Thoracic aorta (tissue), 2 donors: ENCODE measurements at places on chromosomes 6 and 20.

GRCh38 chr6:27441001-27441400 lies 31.9 kb downstream of the ZNF184 start:
- H3K27me3 ChIP-seq = no peaks in the 10 kb centered on the region
- no peaks in the 10 kb centered on the region for H3K4me1 ChIP-seq
- H3K27ac ChIP-seq = no peak overlapping the region
- no peak overlapping the region for H3K4me3 ChIP-seq
- no peak for DNase-seq

DNA sequence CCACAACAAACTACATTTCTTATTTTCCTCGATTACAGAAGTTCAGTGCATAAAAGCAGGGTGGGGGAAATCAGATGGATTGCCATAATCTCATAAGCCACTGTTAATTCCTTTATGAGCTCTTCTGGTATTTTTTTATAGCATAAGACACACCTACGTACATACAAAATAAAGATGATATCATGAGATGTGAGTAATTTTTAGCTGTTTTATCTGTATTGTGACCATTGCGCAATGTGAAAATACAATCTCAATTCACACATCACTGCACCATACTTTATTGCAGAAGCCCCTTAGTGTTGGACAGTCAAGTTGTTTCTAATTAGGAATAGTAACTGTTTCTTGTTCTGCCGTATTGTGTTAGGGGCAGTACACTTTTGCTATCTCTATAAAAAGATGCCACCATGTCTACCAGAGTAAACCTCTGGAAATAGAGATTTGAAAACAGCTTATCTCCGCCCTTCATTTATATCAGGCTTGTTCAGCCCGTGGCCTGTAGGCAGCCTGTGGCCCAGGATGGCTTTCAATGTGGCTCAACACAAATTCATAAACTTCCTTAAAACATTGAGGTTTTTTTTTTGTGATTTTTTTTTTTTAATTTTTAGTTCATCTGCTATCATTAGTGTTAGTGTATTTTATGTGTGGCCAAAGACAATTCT lies 90.4 kb downstream of the FARS2 start:
- H3K27me3 ChIP-seq = no peaks in the 10 kb centered on the region
- H3K4me1 ChIP-seq = no peaks in the 10 kb centered on the region
- H3K27ac ChIP-seq = no peak overlapping the region
- no peaks in the 10 kb centered on the region for H3K36me3 ChIP-seq
- no peak for DNase-seq

DNA sequence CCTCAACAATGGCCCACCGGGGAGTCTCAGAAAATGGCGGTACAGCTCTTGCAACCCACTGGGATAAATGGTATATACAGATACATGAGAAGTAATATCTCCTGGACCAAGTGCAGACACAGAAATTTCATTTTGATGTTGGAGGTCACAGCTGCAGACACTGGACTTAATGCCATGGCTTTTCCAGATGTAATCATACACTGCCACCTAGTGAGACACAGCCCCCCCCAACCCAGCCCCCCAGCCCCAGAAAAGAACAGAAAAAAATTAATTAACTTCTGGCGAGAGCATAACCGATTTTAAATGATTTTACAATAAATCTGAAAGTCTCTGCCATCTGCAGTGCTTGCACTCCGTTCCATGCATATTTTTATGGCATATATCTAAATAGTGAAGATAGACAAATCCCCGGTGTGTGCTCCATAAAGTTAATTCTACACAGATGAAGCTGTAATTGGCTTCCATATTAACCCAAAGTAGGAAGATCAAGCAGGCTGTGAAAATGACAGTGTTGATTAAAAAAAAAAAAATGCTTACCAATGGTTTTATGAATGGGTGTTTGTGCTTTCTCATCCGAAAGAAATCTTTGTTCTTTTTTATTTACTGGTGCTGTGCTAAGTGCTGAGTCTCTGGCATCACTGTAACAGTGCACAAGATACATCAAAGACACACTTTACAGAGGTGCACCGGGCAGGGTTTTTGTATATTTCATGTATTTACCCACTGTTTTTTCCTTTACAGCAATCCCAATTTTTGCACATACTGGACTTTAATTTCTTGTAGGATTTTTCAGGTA lies 804.1 kb downstream of the TFAP2A start:
- H3K4me3 ChIP-seq = no peak overlapping the region
- H3K27me3 ChIP-seq = no peaks in the 10 kb centered on the region
- H3K4me1 ChIP-seq = no peaks in the 10 kb centered on the region
- H3K27ac ChIP-seq = no peak overlapping the region

DNA sequence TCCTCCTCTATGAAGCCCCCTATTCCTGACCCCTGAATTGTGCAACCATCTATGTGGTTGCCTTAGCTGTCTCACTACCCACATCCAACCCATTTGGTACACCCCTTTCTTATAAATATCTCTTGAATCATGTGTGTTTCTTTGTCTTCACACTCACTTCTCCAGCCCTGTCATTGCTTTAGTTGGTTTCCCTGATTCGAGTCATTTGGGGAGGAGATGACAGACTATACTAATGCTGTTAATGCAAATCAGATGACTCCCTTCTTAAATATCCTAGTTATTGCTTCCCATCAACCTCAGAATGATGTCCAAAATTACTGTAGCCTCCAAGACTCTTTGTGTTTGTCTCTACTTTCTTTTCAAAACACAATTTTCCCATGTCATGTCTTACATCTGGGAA lies 23.0 kb downstream of the SLC35D3 start:
- DNase-seq = no peak
- H3K27me3 ChIP-seq = no peaks in the 10 kb centered on the region
- no peak overlapping the region for H3K27ac ChIP-seq
- H3K36me3 ChIP-seq = no peaks in the 10 kb centered on the region
- H3K4me1 ChIP-seq = no peaks in the 10 kb centered on the region

DNA sequence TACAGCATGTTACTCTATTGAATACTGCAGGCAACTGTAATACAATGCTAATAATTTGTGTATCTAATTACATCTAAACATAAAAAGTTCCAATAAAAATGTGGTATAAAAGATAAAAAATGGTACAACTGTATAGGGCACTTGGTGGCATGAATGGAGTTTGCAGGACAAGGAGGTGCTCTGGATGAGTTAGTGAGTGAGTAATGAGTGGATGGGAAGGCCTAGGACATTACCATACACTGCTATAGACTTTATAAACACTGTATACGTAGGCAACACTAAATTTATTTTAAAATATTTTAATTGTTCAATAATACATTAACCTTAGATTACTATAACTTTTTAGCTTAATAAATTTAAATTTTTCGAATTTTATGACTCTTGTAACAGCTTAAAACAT lies 579.6 kb upstream of the MAN1A1 start:
- H3K4me1 ChIP-seq = no peaks in the 10 kb centered on the region
- no peaks in the 10 kb centered on the region for H3K27me3 ChIP-seq
- no peak for DNase-seq

- H3K36me3 ChIP-seq = no peaks in the 10 kb centered on the region
- no peak overlapping the region for H3K4me3 ChIP-seq
- no peaks in the 10 kb centered on the region for H3K27me3 ChIP-seq
- H3K27ac ChIP-seq = no peak overlapping the region
- H3K4me1 ChIP-seq = no peaks in the 10 kb centered on the region
- DNase-seq = no peak
Measured at GRCh38 chr20:5845681-5846615, 95.7 kb downstream of the SHLD1 start.

GRCh38 chr20:39885975-39886649 lies 802.9 kb downstream of the MAFB start:
- no peaks in the 10 kb centered on the region for H3K36me3 ChIP-seq
- H3K27ac ChIP-seq = no peak overlapping the region
- no peaks in the 10 kb centered on the region for H3K4me1 ChIP-seq
- H3K27me3 ChIP-seq = no peaks in the 10 kb centered on the region
- no peak overlapping the region for H3K4me3 ChIP-seq

- no peaks in the 10 kb centered on the region for H3K27me3 ChIP-seq
- no peak overlapping the region for H3K27ac ChIP-seq
- no peaks in the 10 kb centered on the region for H3K36me3 ChIP-seq
- no peak overlapping the region for H3K4me3 ChIP-seq
- DNase-seq = no peak
Measured at GRCh38 chr6:1584996-1585668, 24.6 kb upstream of the FOXC1 start.

DNA sequence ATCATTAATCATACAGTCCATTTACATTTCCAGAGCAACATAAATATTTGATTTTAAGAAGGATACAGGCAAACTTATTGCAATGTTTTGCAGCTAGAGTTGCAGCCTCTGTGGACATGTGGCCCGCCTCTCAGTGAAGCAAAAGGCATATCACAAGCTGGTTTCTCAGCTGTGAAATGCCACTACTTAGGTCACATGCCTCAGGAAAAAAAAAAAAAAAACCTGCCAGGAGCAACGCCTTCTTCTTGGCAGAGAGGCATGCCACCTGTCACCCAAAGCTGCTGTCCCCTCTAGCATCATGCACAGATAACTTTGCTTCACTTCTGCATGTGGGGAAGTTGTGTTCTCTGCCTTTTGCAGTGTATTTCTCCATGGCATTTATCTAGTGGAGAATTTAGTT lies 18.5 kb downstream of the GRM1 start:
- no peak for DNase-seq
- no peak overlapping the region for H3K27ac ChIP-seq
- no peaks in the 10 kb centered on the region for H3K27me3 ChIP-seq
- no peaks in the 10 kb centered on the region for H3K36me3 ChIP-seq

GRCh38 chr6:168737481-168737880 lies 296.5 kb downstream of the SMOC2 start:
- H3K27ac ChIP-seq = no peak overlapping the region
- no peaks in the 10 kb centered on the region for H3K27me3 ChIP-seq
- H3K4me1 ChIP-seq = peaks cover 5% of the 10 kb centered on the region
- H3K36me3 ChIP-seq = no peaks in the 10 kb centered on the region
- DNase-seq = no peak
- H3K4me3 ChIP-seq = no peak overlapping the region

GRCh38 chr20:33531885-33532284 lies 42.0 kb downstream of the CBFA2T2 start:
- no peaks in the 10 kb centered on the region for H3K27me3 ChIP-seq
- no peak overlapping the region for H3K4me3 ChIP-seq
- no peak for DNase-seq
- H3K4me1 ChIP-seq = peaks cover 6% of the 10 kb centered on the region
- no peak overlapping the region for H3K27ac ChIP-seq

DNA sequence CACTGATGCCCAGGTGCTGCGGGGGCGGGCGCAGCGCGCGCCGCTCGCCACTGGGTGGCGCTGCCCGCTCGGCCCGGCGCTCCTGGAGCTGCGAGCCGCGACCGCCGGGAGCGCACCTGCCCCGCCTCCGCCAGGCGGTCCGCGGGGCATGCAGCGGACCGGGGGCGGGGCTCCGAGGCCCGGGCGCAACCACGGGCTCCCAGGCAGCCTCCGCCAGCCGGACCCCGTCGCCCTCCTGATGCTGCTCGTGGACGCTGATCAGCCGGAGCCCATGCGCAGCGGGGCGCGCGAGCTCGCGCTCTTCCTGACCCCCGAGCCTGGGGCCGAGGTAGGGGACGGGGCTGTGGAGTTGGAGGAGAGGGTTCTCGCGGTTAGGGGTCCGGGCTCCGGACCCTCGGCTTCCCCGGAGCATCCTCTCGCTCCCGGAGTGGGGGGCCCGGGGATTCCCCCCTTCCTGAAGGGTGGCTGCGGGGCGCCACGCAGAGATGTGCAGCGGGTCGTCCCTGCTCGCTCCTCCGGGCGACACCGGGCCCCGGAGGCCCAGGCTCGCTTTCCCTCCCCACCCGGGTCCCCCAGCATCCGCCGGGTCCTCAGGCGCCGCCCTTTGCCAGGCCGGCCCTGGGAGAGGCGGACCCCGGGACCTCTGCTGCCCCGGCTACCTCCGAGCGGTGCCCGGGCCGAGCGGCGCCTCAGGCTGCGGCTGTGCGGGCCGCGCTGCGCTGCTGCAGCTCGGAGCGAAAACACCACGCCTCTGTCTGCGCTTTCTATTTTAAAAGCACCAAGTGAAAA lies at the start of gene BCAS4:
Gene BCAS4, plus strand, starts transcription at position 216 of the 789 bp plus-strand sequence. Its CDS starts 23 bp downstream, at position 239.
- peak within 1 kb of the TSS; percentile 93 for H3K4me3 ChIP-seq
- H3K27ac ChIP-seq = peak within 1 kb of the TSS; percentile 58
- peaks cover 35% of the 10 kb centered on the region for H3K4me1 ChIP-seq
- H3K27me3 ChIP-seq = no peaks in the 10 kb centered on the region

GRCh38 chr6:34093854-34094430 lies 51.9 kb downstream of the GRM4 start:
- no peak for DNase-seq
- no peak overlapping the region for H3K27ac ChIP-seq
- no peaks in the 10 kb centered on the region for H3K4me1 ChIP-seq
- H3K27me3 ChIP-seq = no peaks in the 10 kb centered on the region
- no peak overlapping the region for H3K4me3 ChIP-seq
- H3K36me3 ChIP-seq = no peaks in the 10 kb centered on the region

- DNase-seq = no peak
- H3K36me3 ChIP-seq = no peaks in the 10 kb centered on the region
- H3K27me3 ChIP-seq = no peaks in the 10 kb centered on the region
- no peak overlapping the region for H3K4me3 ChIP-seq
Measured at GRCh38 chr6:169071394-169071793, 182.3 kb downstream of the THBS2 start.

- DNase-seq = no peak
- no peak overlapping the region for H3K27ac ChIP-seq
- peaks cover 6% of the 10 kb centered on the region for H3K4me1 ChIP-seq
- H3K36me3 ChIP-seq = peaks cover 3% of the 10 kb centered on the region
- no peak overlapping the region for H3K4me3 ChIP-seq
- H3K27me3 ChIP-seq = no peaks in the 10 kb centered on the region
Measured at GRCh38 chr6:157089258-157089657, 234.1 kb downstream of the TMEM242 start.

DNA sequence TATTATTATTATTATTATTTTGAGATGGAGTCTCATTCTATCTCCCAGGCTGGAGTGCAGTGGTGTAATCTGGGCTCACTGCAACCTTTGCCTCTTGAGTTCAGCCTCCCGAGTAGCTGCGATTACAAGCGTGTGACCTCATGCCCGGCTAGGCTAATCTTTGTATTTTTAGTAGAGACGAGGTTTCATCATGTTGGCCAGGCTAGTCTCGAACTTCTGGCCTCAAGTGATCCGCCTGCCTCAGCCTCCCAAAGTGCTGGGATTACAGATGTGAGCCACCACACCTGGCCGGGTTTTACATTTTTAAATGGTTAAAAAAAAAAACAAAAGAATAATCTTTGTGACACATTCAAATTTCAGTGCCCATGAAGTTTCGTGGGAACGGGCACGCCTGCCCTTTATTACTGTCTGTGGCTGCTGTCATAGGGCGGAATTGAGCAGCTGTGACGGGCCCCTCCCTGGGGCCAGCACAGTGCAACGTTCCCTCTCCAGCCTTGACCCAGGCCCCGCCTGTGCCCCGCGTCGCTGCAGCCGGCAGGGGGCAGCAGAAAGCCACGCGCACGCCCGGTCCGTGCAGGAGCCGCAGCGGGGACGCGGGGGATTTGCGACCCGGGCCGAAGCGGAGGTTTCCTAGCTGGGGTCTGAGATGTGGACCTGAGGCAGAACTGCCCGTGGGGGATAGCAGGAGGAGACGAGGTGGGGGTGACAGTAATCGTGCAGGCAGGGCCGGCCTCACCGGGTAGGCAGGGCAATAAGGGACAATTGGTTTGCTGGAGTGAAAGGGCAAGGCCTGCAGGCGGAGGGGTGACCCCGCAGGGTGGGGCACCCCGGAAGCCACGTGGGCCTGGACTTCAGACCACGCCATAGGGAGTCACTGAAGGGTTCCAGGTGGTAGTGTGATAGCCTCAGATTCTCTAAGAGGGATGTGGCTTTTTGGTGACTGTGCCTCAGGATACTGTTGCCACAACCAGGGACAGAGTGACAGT lies 54.3 kb downstream of the SYTL3 start:
- H3K27me3 ChIP-seq = no peaks in the 10 kb centered on the region
- DNase-seq = no peak
- H3K4me3 ChIP-seq = peak overlapping the region; percentile 71
- H3K36me3 ChIP-seq = no peaks in the 10 kb centered on the region
